A549 treated with Hydrocortisone at 1 μM for 4 hours (cell line): ENCODE measurements at places on chromosomes 2 and 18. TPM values are rescaled to one million over a fixed set of nuclear protein-coding genes. Genes with fewer than 3 reads are reported as not detected.

TNS1 gene
- total RNA-seq: 8.5 to 20.9 TPM (median 17.5 TPM) in 5 replicates

LIMS3 gene
- total RNA-seq: not detected in 5 replicates

TMEM247 gene
- total RNA-seq: not detected in 5 replicates

KLHL14 gene
- not detected in 5 replicates for total RNA-seq

FSHR gene
- not detected in 5 replicates for total RNA-seq

ACMSD gene
- not detected in 5 replicates for total RNA-seq

ITPRIPL1 gene
- not detected in 5 replicates for total RNA-seq

SOX11 gene
- not detected in 5 replicates for total RNA-seq

FAM124B gene
- total RNA-seq: not detected in 5 replicates

CRYGC gene
- not detected in 5 replicates for total RNA-seq

SLC4A3 gene
- 2.5 to 3.3 TPM (median 3.1 TPM) in 5 replicates for total RNA-seq

IL1RL1 gene
- 0.64 to 1.4 TPM (median 1.0 TPM) in 5 replicates for total RNA-seq

B4GALT6 gene
- 4.2 to 7.5 TPM (median 5.4 TPM) in 5 replicates for total RNA-seq

SLC5A7 gene
- not detected in 5 replicates for total RNA-seq

RGPD3 gene
- 0.06 to 0.23 TPM (median 0.17 TPM) in 5 replicates for total RNA-seq

NAT8 gene
- total RNA-seq: not detected in 5 replicates

TFCP2L1 gene
- total RNA-seq: 18.4 to 26.2 TPM (median 22.4 TPM) in 5 replicates

ASAP2 gene
- 36.1 to 59.0 TPM (median 49.8 TPM) in 5 replicates for total RNA-seq

ELP2 gene
- total RNA-seq: 33.9 to 39.4 TPM (median 35.9 TPM) in 5 replicates

LHCGR gene
- not detected in 5 replicates for total RNA-seq

COL3A1 gene
- total RNA-seq: 0.09 to 0.21 TPM (median 0.20 TPM) in 5 replicates

REG3G gene
- not detected in 5 replicates for total RNA-seq

SCYGR1 gene
- total RNA-seq: not detected in 5 replicates

ACTG2 gene
- 0.20 to 0.39 TPM (median 0.25 TPM) in 5 replicates for total RNA-seq

PTPRN gene
- total RNA-seq: 1.0 to 1.5 TPM (median 1.2 TPM) in 5 replicates

CAPG gene
- total RNA-seq: 89.8 to 122 TPM (median 104 TPM) in 5 replicates

ARMC9 gene
- total RNA-seq: 12.9 to 16.8 TPM (median 14.9 TPM) in 5 replicates
